Pancreas (tissue), 10 donors: ENCODE measurements at places on chromosomes 4 and X.

GRCh38 chrX:153336121-153336894 lies 2.4 kb downstream of the ZNF275 start:
- no peak for DNase-seq

- no peak for DNase-seq
These were observed 142.0 kb downstream of the RTL3 start for GRCh38 chrX:78517124-78517523.

DNA sequence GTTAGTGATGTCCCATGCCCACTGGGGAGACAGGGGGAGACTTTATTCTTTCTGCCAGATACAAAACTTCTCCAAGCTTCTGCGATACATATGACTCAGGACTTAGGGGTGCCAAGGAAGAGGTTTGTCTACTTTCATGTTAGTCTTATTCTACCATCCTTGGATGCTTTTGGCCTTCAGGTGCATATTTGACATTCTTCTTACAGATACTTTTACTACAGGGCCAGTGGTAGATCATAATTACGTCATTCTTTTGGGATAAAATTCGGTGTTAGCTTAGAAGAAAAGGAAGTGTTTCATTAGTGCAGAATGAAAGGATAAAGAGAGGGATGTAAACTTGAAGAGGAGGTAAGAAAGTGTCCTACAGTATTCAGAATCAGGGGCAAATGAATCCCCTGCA lies 245.2 kb downstream of the THOC2 start:
- no peak for DNase-seq

DNA sequence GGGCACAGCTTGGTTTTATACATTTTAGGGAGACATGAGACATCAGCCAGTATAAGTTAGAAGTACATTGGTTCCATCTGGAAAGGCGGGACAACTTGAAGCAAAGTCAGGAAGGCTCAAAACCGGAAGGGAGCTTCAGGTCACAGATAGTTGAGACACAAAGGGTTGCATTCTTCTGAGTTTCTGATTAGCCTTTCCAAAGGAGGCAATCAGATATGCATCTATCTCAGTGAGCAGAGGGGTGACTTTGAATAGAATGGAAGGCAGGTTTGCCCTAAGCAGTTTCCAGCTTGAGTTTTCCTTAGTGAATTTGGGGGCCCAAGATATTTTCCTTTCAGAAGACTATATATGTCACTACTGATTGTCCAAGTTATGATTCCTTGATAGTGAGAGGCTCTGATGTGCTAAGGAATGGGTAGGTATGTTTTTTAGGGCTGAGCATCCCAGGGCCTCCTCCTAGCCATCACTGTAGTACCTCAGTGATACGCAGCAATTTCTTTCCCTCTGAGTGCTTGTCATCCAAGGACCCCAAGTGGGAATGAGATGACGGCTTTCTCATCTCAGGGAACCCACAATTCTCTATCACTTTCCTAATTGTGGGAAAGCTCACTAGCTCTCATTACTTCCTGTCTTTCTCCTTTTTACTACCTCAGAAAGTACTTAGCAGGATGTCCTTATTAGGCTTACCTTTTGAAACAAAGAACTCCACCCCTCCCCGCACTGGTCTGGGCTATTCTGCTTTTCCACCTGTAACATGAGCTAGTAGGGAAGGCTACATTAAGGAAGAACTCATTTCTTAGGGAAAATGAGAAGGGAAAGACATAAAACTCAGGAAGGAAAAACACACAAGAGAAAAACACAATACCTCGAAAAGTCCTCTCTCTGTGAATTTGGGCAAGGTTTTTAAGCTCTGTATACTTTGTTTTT lies 632.7 kb downstream of the RAPGEF2 start:
- DNase-seq = no peak

GRCh38 chr4:32037399-32037798 lies 1317.2 kb downstream of the PCDH7 start:
- DNase-seq = no peak

DNA sequence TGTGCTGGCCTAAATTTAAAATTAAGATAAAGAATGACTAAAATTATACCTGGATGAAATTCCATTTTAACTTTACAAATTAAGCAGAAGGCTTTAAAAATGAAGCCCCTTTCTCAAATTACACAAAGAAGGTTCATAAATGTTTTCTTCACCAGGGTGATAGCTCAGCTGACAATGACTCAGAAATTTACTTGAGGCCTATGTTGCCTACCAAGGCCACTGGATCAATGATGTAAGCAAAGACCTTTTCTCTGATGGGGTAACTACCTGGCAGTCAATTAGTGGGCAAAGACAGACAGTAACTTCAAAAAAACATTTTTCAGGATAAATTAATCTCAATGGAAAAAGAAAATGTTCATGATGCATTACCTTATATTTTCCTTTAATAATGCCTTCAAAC lies 23.9 kb upstream of the GPR34 start:
- DNase-seq = no peak

DNA sequence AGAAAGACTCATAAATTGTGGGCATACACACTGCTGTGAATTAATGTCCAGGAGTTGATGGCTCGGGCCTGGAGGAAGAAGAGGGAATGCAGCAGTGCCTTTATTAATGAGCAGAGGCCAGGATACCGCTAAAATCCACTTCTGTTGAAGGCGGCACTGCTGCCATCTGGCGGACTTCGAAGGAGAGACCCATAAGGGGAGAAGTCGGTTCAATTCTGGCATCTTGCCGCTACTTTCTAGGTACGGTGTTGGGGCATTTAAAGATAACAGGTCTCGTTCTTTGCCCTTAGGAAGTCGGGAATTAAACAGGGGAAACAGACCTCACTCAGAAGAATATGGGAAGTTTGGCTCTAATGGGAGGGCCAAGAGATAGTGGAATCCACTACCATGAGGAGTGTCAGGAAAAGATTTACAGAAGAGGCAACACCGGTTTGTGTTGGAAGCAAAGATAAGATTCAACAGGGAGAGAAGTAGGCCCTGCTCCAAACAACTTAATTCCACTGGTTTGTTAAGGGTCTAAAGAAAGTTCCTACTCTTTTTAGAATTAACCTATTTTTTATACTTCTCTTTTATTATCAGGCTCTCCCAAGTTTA lies 133.6 kb upstream of the GIMD1 start:
- DNase-seq = peak; percentile 49

GRCh38 chr4:69224891-69225290 lies 10.3 kb upstream of the UGT2B11 start:
- no peak for DNase-seq

DNA sequence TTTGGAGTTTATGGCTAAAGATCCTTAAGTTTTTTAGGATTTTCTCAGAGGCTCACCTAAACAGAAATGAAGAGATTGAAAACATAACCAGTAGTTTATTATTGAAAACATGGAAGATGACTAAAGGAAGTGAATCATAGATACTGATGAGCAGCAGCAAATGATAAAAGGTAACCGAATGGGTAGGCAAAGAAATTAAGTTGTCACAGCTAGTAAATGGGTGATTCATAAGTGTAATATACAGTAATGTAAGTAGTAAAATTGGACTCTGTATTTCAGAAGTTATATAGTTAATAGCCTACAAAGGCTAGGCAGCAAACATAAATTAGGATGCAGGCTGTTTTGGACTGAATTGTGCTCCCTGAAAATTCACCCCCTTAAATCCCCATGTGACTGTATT lies 59.0 kb upstream of the ADGRA3 start:
- no peak for DNase-seq

- DNase-seq = peak; percentile 69
These were observed at the start of gene SLC6A8 for GRCh38 chrX:153687121-153688039. Gene SLC6A8 (plus strand): TSS chrX:153687926. CDS start chrX:153688575, 649 bp downstream.
